ENCODE measurements at places on chromosomes 5 and 9.

DNA sequence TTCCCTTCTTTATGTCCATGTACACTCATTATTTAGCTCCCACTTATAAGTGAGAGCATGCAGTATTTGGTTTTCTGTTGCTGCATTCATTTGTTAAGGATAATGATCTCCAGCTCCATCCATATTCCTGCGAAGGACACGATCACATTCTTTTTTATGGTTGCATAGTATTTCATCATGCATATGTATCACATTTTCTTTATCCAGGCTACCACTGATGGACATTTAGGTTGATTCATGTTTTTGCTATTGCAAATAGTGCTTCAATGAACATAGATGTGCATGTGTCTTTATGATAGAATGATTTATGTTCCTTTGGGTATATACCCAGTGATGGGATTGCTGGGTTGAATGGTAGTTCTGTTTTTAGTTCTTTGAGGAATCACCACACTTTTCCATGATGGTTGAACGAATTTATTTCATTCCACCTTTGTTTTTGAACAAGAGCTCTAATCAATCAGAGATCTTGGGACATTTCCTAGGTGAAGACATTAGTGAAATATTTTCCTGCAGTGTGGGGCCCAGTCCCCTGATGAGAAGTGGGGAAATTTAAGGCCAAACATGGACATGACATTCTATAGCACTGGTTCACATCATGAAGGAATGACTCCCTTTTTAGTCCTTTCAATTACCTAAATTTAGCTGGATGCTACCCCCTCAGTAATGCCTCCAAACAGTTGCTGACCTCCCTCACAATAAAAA, 7.1 kb upstream of the TEX48 start:
- no peak for DNase-seq

DNA sequence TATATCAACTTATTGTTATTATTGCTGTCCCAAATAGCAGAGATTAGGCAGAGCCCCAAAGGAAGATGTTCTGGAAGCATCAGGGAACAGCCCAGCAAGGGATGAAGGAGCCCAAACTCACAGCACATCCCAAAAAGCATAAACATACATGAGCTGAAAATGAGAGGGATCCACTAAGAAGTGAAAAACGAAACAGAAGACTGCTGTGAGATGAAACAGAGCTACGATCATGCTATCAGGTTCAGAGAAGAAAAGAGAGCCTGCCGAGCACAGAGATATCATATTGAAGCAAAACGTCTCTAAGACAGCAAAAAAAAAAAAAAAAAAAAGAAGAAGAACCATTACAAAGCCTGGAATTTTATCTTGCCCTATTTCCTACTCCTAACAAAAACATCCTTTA, 127.3 kb downstream of the ZNF608 start:
- DNase-seq, result no peak

- DNase-seq, result no peak
Measured at GRCh38 chr9:115142517-115143270, 24.7 kb upstream of the TNC start.

DNA sequence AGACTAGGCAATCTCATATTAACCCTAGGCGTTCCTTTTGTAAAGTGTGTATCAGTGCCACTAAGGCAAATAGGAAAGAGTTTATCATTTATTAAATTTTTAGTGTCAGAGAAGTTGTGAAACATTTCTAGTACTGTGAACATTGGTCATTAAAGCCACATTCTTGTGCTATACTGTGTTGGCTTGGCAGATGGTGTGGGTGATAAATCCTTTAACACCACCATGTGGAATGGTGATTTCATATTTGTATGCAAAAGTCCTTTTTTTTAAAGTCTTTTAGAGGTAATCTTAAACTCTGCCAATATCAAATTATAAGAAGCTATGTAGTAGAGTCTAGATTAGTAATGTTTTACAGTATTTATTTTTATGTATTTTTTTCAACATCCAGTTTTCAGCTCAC, 18.1 kb downstream of the SLC12A2 start:
- DNase-seq, result no peak

GRCh38 chr5:79487251-79487650, 26.7 kb downstream of the HOMER1 start:
- no peak for DNase-seq

DNA sequence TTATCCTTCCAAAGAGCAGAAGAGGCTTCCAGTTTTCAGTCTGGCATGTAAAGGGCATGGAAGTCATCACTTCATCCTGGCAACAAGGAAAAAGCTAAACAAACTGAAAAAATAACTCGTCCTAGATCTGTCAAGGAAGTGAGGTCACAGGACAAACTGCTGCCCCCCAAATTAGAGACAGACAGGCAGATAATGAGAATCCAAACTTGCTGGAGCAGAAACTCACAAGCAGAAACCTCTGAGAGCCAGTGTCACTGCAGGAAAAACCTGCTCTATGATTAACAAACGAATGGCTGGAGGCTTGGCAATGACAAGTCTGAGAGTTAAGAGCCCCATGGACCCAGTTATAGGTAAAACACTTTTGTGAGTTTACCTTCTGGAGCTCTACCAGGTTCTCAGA, 18.9 kb upstream of the MLANA start:
- no peak for DNase-seq

GRCh38 chr5:126988021-126988569, 42.3 kb downstream of the MARCHF3 start:
- DNase-seq, result no peak

GRCh38 chr5:73603998-73604397, 22.0 kb upstream of the ARHGEF28 start:
- DNase-seq, result no peak

- DNase-seq, result no peak
Measured at GRCh38 chr5:168215646-168216045, 75.8 kb upstream of the WWC1 start.

DNA sequence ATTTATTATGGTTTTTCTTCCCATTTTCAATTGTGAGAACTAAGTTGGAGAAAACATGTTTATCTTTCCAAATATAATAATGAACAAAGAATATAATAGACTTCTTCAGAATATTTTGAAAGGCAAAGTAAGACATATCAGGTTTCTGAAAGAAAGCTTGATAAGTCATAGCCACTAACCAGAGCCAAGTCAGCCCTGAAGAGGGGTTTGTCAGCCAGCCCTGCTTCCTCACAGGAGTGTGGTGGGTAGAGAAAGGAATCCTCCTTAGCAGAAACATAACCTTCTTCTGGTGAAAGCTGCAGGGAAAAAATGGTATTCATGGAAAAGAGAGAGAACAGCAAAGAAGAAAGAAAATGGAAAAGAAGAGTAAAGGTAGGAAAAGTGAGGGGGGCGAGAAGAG, 93.4 kb downstream of the MPDZ start:
- DNase-seq, result no peak

DNA sequence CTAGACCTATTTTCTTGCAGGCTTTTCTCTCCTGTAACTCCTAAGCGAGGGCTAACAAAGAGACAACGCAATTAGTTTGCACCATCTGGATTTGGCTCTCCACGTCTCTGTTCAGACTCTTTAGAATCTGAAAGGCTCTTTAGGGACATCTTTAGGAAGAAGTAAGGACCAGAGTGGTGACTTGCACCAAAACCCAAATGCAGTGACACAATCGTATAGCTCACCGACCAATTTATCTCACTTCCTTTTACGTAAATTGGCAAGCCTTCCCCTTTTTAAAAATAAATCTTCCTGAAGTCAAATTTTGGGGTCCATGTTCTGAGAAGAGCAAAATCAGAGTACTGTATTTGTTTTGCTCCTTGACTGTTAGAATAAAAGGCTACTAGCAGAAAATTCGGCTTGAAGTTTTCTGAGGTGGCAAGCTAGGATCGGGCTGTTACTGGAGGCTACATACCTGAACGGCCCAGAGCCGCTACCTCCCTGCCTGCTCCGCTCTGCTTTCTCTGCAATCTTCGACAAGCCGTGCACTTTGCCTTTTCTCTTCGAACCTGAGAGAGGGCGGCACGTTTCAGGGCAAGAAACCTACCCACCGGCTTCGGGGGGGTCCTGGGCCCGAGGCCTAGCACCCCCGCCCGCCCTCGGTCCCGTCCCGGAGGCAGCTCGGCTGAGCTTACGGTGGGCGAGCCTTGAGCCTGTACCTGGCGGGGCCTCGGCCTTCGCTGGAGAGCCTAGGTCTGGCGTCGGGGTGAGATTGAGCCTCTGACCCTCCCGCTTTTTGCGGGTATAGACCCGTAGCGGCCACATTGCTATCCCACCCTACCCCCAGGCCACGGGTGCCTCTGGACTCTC, 537 bp downstream of the MEIKIN start:
- no peak for DNase-seq

DNA sequence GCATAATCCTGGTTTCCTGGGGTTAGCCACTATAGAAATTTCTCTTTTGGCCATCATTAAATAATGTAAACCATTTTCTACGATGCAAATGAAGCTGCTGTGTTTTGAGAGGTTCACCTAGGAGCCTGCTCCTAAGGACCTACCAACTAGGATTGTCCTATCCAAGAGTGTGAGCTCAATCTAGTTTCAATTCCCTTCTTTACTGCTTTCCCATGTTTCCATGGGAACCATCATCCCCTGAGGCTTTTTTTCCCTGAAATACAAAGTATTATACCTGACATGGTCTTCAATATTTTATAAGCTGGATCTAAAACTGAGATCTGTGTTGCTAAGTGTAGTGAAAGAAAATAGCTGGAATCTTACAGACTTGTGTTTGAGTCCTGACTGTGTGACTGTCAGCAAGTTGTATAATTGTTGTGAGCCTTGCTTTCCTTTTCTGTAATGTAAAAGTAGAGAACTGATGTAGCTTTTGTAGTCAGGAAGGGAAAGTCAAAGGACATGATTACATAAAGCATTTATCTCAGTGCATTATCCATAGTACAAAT, 453.2 kb downstream of the PRR16 start:
- no peak for DNase-seq

GRCh38 chr5:77867194-77867691, 91.1 kb upstream of the TBCA start:
- DNase-seq, result no peak

DNA sequence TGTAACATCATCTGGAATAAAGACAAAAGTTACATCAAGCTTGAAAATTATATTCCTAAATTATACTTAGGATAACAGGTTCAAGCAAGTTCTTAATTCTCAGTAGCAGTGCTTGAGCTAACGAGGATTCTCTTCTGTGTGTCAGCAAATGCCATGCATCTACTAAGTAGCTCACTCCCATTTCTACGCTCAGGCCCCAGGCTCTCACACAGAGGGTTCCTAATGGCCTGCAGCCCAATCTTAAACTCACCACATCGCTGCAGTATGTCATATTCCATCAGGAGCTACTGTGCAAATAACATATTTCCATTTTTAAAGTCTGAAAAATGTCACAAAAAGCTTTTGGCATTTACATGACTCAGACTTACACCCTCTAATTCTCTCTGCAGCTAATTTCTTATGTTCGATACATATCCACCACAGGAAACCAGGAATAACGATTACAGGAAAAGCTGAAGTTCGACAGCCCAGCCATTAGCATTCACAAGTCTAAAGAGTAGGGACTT, 474.8 kb downstream of the EFNA5 start:
- no peak for DNase-seq

- DNase-seq, result peak; percentile 4
Measured at GRCh38 chr9:6759185-6759977, 1.6 kb downstream of the KDM4C start.

- no peak for DNase-seq
Measured at GRCh38 chr9:110047232-110047954, 160.6 kb downstream of the C9orf152 start.

DNA sequence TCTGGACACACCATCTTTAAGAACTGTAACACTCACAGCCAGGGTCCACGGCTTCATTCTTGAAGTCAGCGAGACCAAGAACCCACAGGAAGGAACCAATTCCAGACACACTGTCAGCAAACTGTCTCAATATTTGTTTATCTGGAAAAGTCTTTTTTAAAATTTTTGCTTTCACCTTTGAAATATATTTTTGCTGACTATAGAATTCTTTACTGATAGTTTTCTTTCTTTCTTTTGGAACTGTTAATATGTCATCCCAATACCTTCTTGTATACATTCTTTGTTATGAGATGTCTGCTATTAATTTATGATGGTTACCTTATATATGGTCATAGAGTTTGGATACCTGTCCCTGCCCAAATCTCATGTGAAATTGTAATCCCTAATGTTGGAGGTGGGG, 145.1 kb upstream of the IRX4 start:
- DNase-seq, result no peak

DNA sequence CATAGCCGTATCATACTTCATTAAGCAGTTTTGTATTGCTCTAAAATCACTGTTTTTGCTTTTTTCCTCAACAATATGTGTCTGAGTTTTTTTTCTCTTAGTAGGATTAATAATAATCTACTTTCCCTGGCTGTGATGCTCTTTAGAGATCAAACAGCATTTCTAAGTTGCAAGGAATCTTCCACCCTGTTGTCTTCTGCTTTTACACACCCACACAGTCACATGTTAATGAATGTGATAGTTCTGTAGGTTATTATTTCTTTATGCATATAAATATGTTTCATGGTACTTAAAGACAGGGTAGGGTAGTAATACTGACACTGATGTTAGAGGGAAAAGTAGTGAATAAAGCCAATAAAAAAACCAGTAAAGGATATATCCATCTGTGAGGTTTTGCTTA, 29.3 kb downstream of the SLC44A1 start:
- DNase-seq, result no peak

- no peak for DNase-seq
Measured at GRCh38 chr9:116366241-116366640, 212.7 kb downstream of the PAPPA start.

DNA sequence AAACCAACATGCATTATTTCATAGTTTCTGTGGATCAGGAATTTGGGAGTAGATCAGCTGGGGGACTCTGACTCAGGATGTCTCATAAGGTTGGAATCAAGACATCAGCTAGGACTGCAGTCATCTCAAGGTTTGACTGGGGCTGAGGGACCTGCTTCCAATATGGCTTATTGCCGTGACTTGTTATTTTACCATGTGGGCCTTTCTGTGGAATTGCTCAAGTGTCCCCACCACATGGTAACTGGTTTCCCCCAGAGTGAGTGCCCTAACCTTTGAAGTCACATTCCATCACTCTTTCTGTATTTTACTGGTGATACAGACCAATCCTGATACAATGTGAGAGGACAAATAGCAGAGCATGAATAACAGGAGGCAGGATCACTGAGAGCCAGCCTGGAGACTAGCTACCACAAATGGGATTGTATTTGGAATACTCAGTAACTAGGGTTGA, 70.2 kb upstream of the ELL2 start:
- DNase-seq, result no peak

- DNase-seq, result no peak
Measured at GRCh38 chr5:14490309-14490711, 91.3 kb upstream of the OTULINL start.

- no peak for DNase-seq
Measured at GRCh38 chr5:130025511-130025910, 121.2 kb downstream of the CHSY3 start.

DNA sequence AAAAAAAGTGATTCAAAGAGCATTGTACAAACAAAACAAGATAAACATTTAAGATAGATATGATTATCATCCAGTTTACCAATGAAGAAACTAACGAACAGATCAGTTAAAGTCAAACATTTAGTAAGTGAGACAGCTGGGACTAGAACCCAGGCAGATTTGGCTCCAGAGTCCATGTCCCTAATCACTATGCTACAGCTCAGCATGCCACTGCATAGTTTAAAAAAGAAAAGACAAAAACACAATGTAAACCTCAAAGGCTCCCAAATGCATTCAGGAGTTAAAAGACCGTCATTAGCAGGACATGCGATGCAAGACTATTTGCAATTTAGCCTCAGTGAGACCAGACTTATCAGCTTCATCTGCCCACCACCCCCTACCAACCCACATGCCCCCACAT, 36.8 kb downstream of the DENND1A start:
- no peak for DNase-seq

GRCh38 chr5:161925960-161926359, 78.0 kb downstream of the GABRA1 start:
- DNase-seq, result no peak

Measured in stimulated activated CD8-positive, alpha-beta memory T cell treated with anti-CD3 and anti-CD28 coated beads, Interleukin-7, amount 100 ng/mL, for 1 hour (primary cell).